ENCODE measurements at places on chromosomes 5 and 9.

DNA sequence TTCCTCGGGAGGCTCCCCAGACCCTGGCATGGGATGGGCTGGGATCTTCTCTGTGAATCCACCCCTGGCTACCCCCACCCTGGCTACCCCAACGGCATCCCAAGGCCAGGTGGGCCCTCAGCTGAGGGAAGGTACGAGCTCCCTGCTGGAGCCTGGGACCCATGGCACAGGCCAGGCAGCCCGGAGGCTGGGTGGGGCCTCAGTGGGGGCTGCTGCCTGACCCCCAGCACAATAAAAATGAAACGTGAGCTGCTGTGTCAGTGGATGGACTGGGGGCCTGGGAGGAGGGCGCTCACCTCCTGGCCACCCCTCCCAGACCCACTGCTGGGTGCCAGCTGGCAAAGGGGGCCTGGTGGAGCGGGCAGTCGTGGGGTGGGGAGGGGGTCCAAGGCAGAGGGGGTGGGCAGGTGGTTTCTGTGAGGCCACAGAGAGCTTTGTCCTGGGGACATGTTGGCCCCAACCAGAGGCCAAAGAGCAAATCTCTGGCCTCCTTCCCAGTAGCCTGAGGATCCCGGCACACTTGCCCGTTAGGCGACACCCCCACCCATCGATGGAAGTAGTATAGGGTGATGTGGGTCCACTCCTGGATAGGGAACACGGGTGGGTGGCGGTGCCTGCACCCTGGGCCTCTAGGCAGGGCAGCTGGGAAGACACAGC lies 9.8 kb downstream of the EGFL7 start:
- DNase-seq, result peak; percentile 81

- no peak for DNase-seq
Observed at GRCh38 chr9:125142560-125143376, 560 bp downstream of the SCAI start.

DNA sequence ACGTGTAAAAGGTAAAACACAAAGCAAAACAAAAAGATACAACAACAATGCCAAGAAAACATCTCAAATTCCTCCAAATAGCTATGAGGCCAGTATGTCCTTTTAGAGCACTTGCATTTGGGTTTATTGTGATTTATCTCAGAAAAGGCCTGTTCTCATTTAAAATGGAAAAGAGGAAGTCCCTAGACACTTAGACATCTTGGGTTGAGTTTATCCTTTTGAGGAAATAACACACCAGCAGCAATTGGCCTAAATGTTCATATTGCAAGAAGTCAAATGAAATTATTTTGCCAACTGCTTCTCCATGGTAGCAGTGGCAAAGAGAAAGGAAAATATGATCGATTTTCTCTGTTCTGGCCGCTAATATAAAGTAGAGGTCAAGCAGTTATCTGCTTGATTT lies 43.6 kb upstream of the TRMT10B start:
- no peak for DNase-seq

DNA sequence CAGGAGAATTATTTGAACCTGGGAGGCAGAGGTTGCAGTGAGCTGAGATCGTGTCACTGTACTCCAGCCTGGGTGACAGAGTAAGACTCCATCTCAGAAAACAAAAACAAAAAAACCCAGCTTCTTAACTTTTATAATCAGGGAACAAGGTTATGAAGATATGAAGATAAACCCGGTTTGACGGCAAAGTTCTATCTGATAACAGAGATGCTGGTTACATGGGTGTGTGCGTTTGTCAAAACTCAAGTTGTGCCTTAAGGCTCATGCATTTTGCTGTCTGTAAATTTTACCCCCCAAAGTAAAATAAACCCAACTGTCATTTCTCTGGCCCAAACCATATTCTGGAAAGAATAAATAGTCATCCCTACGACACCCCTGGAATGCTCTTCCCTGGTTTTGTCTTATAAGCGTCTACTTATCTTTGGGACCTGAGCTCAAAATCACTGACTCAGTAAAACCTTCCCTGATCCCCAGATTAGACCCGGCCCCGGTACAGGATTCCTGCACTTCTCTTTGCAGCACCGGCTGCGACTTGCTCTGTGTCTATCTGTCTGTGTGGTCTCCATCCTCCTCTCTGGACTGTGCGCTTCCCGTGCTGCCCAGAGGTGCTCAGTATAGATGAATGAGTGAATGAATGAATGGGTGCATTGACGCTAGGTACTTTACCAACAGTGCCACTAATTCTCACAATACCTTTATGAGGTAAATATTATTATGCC lies 172.2 kb downstream of the DAB2IP start:
- no peak for DNase-seq

GRCh38 chr5:128490761-128491160 lies 47.3 kb downstream of the FBN2 start:
- DNase-seq, result no peak

GRCh38 chr5:116766470-116766947 lies 191.9 kb upstream of the SEMA6A start:
- no peak for DNase-seq

DNA sequence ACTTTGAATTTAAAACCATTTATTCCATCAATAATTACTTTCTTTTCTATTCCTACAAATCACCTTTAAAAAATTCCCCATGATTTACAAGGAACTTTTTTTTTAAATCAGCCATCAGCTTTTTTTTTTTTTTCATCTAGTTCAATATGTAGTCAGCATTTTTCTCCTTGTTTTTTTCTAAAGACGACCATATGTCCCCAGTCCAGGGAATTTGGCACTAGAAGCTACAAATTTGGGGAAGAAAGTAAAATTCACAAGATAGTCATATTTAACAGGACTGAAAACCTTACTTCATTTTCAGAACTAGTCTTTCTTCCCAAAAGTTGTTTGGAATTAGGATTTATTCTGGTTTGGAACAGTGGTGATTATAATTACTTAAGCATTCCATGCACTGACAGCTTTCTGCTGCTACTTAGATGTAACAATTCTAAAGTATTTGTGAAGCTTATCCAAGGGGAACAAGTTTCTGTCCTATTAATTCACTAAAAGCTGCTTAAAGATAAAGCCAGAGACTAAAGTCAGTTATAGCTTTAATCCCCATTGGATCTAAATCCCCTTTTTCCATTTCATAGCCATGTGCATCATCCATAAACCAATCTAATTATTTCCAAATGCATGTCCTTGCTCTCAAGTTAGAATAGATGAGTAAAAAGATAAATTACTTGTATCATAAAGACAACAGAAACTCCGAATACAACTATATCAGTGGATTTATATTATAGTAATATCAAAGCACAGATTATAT lies 7.4 kb upstream of the SNCAIP start:
- DNase-seq, result no peak

DNA sequence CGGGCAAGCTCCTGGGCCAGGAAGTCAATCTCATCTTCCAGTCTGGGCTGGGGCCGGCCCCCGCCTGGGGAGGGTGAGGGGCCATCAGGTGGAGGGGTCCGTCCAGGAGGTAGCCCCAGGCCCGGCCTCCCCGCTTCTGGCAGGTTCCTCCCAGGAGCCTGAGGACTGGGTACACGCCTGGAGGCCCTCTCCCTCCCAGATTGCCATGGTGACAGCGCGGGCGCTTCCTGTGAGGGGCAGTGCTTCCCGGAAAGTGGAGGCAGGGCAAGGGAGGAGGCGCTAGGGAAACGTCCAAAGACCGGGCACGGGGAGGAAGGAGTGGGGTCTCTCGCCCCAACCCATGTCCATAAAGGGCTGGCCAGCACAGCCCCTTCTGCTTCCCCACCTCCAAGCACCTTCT lies 4.9 kb downstream of the NPDC1 start:
- DNase-seq, result no peak

DNA sequence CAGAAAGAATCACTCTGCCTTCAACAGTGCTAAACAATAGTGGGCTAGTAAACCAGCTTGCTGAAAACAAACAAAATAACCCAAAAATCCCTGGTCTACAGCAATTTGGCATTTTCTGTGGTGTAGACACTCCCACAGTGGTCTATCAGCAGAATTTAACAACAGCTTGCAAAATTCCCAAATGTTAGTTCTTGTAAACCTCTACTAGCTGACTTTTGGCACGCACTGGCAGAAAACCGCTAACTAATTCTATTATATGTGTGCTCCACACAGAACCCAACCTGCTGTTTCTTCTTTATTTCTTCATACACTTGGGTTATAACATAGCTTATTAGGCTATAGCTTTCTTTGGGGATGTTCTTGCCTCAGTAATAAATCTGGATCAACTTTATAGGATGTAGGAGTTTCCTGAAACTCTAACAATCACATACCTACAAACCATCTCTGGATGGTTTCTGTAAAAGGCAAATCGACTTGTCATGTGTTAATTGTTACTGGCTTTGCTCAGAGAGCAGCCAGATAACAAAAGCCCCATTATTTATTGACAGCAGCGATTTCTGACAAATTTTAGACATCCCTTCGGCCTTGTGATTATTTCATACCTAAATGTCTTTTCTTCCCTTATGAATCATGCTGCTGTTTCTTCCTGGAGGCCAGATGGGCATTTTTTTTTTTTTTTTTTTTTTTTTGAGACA lies 82.7 kb upstream of the NAA35 start:
- no peak for DNase-seq

DNA sequence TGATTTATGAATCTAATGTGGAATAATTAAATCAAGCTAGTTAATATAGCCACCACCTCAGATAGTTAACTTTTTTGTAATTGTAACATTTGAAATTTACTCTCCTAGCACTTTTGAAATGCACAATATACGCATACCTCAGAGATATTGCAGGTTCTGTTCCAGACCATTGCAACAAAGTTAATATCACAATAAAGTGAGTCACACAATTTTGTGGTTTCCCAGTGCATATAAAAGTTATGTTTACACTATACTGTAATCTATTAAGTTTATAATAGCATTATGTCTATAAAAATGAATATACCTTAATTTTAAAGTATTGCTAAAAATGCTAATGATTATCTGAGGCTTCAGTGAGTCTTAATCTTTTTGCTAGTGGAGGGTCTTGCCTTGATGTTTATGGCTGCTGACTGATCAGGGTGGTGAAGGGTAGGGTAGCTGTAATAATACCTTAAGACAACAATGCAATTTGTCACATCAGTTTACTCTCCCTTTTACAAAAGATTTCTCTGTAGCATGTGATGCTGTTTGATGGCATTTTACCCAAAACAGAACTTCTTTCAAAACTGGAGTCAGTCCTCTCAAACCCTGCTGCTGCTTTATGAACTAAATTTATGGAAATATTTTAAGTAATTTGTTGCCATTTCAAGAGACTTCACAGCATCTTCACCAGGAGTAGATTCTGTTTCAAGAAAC lies 235.1 kb upstream of the ADAMTSL1 start:
- DNase-seq, result no peak

DNA sequence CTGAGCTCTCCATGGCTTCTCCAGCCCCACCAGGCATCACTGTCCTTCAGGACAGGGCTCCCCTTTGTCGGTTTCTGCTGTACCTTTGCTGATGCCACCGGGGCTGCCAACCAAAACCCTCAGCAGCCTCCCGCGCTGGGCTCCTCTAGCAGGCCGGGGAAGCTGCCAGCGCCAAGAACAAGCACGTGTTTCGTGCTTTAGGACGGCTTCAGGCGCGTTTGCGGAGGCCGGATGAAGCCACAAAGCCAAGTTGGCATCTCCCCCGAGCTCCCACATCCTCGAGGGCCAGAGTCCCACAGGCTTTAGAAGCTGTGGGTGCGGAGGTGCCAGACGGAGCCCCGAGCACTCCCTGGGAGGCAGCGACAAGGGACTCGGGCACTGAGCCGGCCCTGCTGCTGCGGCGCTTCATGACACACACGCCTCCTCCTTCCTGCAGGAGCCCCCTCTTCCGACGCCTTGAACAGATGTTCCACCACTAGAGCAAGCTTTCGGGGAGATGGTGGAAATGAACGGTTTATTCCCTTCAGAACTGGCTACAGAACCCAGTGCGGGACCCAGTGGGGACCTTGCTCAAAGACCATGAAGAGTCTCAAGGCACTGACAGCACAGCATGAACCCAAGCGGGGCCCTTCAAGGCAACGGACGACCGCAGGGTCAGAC lies 36.7 kb downstream of the SARDH start:
- DNase-seq, result no peak

- DNase-seq, result no peak
Observed at GRCh38 chr5:138949988-138950387, 74.9 kb upstream of the LRRTM2 start.

GRCh38 chr9:137866226-137867141 lies 11.1 kb upstream of the CACNA1B start:
- DNase-seq, result no peak

GRCh38 chr5:95725071-95725820 lies 5.9 kb upstream of the RHOBTB3 start:
- DNase-seq, result no peak

DNA sequence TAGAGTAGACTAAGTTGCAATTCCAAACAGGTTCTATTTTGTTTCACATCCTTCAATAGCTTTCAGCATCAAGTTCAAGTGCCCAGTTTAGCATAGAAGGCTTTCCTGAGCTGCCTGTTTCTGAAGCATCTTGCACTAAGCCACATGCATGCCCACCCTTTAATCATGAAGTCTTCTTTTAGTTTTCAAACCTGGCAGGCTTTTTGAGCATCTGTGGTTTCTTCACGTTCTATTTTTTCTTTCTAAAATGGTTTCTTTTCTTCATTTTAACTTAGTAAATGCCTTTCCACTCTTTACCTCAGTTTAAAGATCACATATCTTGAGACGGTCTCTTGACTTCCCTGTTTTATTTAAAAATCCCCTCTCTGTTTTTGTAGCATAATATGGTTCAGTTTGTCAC lies 360.1 kb downstream of the MAN2A1 start:
- DNase-seq, result no peak

- DNase-seq, result no peak
Observed at GRCh38 chr5:161409471-161409870, 137.1 kb downstream of the GABRB2 start.

- no peak for DNase-seq
Observed at GRCh38 chr5:81907012-81907635, 64.7 kb upstream of the ATG10 start.

- DNase-seq, result no peak
Observed at GRCh38 chr9:23790351-23791260, 35.4 kb downstream of the ELAVL2 start.

DNA sequence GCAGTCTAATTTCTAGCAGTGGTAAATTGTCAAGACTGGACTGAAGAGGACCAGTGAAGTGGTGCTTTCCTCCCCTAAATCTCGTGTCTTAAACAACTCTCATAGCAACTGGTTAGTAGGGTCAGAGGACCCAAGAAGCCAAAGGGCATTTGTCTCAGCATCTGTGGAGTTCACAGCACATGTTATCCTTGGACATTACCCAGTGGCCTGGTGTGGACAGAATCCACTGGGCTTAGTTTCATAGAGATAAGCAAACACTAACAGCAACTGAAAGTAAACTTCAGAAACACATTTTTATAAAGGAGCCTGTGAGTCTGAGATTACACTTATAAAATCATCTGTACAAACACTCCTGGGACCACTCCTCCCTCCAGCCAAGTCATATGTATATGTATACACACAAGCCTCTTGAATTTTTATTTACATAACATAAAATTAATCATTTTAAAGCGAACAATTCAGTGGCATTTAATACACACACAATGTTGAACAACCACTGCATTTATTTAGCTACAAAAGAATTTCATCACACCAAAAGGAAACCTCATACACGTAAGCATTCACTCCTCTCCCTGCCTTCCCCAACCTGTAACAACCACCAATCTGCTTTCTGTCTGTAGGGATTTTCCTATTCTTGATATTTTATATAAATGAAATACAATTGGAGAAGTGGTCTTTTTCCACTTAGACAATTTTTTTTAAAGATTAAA lies 457.8 kb downstream of the RASEF start:
- peak; percentile 89 for DNase-seq

Measured in left lobe of liver (tissue), 2 donors.